ENCODE measurements at places on chromosomes 1 and 21.

GRCh38 chr1:218209351-218209861 is 75.7 kb upstream of the RRP15 start:
- peak; percentile 69 for DNase-seq

DNA sequence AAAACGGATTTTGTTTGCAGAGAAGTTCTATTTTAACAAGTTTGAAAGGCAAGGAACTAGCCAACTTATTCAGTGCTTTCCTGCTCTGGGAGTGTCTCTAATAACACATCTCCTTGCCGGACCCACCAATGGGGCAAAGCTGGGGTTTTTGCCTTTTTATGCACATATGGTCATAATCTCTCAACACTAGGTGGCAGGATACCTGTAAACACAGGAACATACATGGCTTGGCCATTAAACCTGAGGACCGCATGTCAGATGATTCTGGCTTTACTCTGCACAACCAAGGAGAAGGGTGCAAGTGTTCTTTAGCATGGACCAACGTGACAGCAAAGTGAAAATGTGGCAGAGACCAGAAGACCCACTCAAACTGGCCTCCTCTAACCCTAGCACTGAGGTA is 4.9 kb downstream of the TMEM9 start:
- DNase-seq, result peak; percentile 55

DNA sequence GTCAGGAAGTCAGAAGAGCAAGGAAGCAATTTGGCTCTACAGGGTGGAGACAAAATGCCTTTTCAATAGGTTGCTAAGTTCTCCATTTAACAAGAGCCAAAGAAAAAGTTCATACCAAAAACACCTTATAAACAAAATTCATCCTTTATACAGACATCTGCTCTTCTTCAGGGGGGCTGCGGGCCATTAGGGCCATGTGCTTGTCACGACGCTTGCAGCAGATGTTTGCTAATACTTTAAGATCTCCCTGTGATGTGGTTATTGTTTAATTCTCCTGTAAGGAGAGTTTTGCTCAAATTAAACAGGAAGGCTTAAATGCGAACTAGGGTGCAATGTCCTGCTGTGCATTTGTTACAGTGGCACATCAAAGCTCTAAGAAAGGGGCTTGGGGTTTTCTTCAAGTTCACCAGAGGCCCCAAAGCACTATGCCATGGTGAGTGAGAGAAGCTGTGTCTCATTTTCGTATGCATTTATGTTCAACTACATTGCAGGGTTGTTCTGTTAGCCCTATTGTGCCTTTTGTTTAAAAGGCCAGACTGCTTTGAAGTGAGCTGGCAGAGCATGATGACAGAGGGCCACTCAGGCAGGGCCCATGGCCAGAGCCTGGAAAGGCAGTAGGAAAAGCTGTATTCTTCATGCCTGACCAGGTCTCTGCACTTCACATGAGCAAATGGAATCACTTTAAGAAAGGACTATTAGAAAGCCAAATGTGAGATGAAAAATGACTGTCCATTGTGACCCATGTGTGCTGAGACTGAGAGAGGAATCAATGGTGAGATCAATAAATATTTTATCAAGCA is 24.8 kb upstream of the NTPCR start:
- DNase-seq, result no peak

DNA sequence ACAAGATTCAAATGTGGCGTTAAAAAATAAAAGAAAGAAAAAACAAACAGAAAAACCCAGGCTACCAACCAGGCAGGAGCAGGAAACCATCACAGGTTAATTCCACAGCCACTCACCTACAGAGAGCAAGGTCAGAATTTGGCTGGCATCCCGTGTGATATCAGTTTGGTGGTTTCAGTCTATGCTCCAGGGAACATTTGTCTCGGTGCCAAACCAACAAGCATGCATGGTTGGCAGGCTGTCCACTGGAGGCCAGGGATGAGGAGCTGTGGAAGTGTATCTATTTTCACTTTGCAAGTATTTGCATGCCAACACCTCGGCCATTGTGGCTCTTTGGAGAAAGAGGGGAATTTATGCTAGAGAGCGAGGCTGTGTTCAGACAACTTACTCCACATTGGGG is 53.1 kb upstream of the PROX1 start:
- DNase-seq, result peak; percentile 1

DNA sequence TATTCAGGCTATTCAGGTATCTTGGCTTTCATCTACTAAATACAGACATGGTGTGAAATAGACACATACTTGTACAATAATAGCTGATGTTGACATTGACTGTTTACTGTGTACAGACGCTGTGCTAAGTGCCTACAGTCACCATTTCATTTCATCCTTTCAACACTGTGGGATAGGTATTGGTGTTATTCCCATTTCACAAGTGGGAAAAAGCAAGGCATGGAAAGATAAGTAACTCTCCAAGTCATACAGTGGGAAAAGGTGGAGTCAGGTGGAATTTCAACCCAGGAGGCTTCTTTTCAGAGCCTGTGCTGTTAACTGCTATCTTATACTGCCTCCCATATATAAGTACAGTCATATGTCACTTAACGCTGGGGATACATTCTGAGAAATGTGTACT is 49.6 kb upstream of the ATP1A1 start:
- DNase-seq, result no peak

DNA sequence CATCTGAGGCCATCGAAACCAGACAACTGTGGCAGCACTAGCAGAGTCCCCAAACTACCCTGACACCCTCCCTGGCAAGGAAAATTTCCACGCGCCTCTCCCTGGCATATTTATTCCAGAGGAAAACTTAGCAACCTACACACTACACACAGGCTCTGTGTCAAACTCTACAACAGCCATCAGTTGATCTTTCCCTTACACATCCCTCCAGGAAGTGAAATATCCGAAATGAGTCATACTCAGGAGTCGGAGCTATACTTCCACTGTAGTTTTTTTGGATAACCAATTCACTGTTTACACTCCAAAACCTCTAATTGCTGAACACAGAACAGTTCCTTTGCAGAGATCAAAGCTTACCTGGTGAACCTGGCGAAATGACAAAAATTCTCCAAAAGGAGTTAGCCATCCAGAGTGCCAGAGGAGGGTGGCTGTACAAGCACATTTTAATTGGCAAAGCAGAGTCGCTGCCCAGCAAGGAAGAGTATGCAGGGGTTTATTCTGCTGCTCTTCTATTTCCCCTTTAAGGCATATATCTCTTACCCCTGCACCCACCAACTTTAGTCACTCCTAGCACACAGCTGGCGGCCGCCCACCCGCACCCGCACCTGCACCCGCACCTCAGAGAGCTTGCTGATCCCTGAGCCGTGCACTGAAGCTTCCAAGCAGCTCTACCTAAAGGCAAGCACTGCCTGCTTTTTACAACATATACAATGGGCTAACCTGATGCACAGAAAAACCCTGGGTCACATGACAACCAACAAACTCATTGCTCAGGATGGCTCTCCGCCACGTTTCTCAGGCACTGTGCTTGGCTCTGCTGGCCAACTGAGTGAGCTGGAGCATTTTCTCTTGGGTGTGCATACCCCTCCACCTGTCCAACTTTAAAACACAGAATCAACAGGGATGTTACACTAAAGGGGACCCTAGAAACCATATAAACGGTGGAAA is 54.9 kb downstream of the CAPZB start:
- DNase-seq, result peak; percentile 83

- DNase-seq, result peak; percentile 1
Measured at GRCh38 chr1:60672449-60672848, 409.9 kb upstream of the NFIA start.

GRCh38 chr1:86183810-86184209 is 27.2 kb upstream of the COL24A1 start:
- DNase-seq, result no peak

DNA sequence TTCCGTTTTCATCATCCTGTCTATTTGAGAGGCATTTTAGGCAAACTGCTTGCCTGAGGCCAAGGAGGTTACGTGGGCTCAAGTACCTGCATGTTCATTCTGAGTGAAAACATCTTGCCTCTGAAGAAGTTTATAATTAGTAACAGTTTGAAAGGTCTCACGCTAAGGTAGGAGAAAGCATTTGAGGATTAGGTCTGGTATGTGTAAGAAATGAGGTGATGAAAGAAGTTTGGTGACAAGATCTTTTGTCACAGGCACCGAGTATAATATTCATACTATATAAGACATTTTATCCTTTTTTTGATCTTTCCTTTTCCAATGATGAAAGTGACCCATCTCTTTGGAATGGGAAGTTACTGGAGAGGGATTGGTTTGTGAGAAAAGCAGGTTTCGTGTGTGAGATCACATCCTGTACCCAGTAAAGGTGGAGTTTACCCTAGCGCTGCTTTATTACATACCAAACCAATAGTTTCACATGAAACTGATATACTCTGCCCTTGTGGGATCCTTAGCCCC is 98.7 kb upstream of the PDC start:
- DNase-seq, result no peak
